GM06990 (cell line): ENCODE measurements at places on chromosomes 6 and 20.

- DNase-seq = no peak
These were observed 82.6 kb upstream of the CNKSR3 start for GRCh38 chr6:154593122-154593521.

DNA sequence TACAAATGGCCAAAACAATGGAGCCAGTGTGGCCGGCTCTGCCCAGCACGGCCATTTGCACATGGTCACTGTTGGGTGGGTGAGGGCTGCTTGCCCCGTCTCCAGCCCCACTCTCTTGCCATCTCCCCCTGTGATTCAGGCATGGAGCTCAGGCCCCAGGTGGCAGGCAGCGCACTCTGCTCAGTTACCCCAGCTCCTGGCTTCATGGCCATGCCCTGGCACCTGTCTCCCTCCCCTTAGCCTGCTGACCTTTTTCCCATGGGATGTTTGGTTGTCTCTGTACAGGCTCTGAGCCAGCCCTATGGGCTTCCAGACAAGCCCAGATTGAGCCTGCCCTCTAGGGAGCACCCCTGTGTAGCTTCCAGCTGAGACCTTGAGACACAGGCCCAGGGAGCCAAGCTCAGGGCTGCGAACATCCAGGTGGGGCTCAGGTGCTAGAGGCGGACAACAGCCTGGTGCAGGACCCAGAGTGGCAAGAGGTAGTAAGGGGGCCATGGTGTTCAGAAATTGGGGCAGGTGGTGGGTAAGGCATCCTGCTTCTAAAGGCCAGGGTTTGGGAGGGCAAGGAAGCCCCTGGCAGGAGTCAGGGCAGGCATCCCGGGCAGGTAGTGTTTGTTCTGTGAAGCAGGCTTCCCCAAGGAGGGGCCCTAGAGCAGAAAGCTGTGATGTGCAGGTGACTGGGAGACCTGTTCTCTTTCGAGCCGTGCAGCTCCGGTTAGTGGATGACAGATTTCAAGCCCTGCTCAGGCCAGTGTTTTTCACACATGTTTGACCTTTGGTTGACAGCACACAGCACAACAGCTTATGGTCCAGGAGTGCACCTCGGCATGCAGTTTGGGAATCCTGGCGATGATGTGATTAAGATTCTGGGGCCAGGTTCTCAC lies 17.7 kb downstream of the SYNJ2 start:
- no peak for DNase-seq

- no peak for DNase-seq
These were observed 7.5 kb downstream of the HMGN4 start for GRCh38 chr6:26545627-26546026.

- DNase-seq = no peak
These were observed 41.2 kb upstream of the PROKR2 start for GRCh38 chr20:5357946-5358345.

GRCh38 chr20:53190225-53190624 lies 218.1 kb downstream of the TSHZ2 start:
- DNase-seq = no peak

GRCh38 chr20:58286729-58287128 lies 22.8 kb upstream of the RAB22A start:
- no peak for DNase-seq

DNA sequence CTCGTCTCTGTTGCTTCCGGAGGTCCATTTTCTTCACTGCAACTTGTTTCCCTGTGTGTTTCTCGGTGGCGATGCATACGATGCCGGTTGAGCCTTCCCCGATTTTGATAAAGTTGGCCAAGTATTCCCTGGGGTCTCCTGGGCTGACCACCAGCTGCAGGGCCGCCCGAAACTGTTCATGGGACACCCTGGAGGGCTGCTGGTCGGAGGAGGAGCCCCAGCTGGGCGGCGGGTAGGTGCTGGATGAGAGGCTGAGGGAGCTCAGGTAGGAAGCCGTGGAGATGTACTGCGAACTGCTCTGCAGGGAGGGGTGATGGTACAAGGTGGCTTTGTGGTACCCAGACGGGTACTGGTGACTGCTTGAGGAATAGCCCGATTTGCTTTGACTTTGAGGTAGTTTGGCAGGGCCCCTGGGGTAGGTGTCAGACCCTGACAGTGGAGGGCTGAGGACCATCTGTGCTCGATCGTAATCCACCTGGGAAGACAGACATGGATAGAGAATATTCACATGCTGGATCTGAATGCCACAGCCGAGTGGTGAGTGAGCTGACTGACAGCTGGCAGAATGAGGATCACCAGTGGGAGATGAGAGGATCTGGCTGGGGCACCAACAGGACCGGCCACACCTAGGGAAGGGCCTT lies 51.6 kb downstream of the LAMP5 start:
- no peak for DNase-seq

DNA sequence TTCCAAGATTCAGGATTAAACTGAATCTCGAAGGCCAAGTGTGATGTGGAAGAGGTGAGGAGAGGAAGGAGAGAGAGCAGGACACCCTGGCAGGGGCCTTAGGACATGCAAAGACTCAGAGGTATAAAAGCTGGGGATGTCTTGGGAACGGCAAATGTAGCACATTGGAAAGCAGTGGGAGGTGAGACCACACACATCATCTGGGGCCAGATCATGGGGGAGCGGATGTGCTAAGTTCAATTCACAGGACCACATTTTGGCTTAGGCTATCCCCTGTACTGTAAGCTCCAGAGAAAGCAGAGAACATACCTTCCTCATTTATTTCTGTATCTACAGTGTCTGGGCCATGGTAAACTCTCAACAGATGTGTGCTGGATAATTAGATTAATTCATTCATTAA lies 59.5 kb upstream of the MBOAT1 start:
- DNase-seq = no peak

DNA sequence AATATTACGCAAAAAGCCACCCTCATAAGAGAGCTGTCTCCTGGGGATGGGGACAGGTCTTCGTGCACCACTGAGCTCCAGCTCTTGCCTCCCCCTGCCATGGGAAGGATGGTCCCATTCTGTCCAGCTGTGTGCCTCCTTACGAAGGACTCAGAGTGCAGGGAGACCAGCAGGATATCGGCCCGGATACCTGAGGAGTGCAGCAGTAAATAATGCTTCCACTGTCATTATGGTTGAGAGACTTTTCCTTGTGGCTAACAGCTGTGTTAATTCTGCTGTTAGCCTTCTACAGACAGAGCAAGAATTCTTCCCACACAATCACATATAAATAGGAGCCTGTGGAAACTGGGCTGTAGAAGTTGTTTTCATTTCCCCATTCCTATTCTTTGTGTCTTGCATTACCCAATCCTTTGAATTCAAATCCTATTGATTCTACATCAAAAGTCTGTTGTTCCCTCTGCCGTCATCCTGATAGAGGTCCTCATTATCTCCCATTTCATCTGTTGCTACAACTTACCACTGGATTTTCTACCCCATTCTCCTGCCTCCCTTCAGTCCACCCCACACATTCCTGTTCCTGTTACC lies 364.6 kb upstream of the SOX4 start:
- DNase-seq = no peak

DNA sequence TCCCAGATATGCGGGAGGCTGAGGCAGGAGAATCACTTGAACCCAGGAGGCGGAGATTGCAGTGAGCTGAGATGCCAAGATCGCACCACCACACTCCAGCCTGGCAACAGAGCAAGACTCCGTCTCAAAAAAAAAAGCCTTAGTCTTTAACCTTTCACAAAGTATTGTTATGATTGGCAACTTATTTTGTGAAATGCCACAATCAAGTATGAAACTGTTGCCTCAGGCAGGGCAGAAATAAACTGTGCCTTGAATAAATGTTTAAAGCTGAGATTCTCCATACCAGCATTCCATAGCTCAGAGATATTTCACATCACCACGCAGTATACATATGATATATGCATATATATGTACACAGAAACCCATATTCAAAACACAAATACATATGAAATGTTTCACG lies 120.1 kb upstream of the CCDC28A start:
- no peak for DNase-seq

- DNase-seq = no peak
These were observed 49.3 kb upstream of the ELMO2 start for GRCh38 chr20:46455729-46456128.

GRCh38 chr6:119079283-119079809 lies 882 bp upstream of the FAM184A start:
- DNase-seq = no peak

DNA sequence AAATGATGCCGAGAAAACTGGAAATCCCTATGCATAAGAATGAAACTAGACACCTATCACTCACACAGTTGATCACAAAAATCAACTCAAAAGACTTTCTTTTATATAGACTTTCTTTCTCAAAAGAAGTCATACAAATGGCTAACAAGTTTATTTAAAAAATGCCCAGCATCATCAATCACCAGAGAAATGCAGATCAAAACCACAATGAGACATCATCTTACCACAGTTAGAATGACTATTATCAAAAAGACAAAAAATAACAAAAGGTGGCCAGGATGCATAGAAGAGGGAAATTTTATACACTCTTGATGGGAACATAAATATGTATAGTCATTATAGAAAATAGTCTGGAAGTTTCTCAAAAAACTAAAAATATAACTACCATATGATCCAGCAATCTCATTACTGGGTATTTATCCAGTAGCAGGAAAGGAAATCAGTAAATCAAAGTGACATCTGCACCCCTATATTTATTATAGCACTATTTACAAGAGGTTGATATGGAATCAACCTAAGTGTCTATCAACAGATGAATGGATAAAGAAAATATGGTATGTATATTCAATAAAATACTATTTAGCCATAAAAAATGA lies 3.4 kb upstream of the RNF217 start:
- no peak for DNase-seq

DNA sequence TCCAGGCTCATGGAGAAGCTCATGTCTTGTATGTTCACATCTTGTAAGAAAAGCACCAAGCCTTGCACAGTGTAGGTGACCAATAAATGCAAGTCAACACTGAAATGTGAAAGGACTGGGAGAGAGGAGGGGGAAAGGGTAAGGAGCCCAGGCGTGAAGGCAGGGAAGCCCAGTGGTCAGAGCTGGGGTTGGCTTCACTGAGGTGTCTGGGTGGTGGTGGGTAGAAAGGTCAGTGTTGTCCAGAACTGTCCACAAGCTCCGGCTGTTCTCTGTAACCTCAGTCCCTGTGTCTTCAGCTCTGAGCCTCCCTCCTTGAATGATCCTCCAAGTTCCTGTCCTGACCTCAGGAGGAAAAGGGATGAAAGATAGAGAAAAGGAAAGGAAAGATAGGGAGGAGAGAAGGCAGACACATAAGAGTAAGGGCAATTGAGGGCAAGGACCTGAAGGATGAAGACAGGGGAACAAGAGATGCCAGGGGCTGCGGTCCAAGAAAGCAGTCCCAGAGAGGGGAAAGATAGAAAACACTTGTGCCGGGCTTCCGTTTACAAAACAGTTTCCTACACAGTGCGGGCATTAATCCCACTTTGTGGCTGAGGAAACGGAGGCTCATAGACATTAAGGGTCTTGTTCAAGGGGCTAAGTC lies 2.4 kb upstream of the TNXB start:
- no peak for DNase-seq

GRCh38 chr6:79512014-79512413 lies 25.2 kb downstream of the LCA5 start:
- no peak for DNase-seq

DNA sequence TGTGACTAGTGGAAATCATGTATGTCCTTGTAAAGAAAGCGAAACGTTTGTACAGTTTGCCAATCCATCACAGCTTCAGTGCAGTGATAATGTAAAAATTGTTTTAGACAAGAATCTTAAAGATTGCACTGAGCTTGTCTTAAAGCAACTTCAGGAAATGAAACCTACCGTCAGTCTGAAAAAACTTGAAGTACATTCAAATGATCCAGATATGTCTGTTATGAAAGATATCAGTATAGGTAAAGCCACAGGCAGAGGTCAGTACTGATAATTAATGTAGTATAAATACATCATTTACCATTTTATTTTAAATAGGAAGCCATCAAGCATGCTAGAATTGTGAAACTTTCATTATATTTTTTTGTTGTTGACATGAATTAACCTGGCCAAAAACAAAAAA lies 60.9 kb upstream of the SMIM8 start:
- DNase-seq = no peak

DNA sequence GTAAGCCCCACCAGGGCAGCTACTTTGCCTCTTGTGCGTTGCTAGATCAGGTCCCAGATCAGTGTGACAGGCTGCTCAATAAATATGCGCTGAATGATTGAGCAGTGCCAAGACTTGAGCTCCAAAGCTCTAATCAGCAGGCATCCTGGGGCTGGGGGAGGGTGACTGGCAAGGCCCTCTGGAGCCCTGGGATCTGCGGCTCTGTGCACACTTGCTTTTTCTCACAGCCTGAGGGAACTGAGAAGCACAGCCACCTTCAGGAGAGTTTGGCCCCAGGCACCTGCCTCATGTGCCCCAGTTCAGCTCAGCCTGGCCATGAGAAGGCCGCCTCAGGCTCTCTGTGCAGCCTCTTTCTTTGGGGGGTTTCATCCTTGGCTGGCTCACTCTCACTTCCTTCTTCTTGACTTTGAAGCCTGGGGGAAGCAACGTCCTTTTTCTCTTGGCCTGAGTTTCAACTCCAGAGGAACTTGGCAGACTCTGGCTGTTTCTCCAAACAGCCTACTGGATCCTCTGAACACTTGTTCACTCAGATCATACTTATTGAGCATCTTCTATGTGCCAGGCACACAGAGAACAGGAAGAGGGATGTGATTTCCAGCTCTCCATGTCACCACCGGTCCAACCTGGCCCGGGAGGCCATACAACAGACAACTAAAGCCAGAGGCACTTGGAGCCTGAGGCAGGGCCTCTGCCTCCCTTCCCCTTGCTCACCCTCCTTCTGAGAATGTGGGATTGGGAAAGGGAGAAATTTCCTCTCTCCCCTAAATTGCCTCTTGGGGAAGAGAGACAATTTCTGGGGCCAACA lies 114.0 kb downstream of the VEGFA start:
- peak; percentile 39 for DNase-seq

- no peak for DNase-seq
These were observed 262.4 kb upstream of the SUPT3H start for GRCh38 chr6:45640081-45640491.

GRCh38 chr6:75524322-75524972 lies 30.8 kb upstream of the FILIP1 start:
- DNase-seq = no peak

- DNase-seq = no peak
These were observed 15.0 kb downstream of the FKBP5 start for GRCh38 chr6:35673755-35674154.

GRCh38 chr6:26159357-26160273 lies 72.4 kb downstream of the HFE start:
- peak; percentile 43 for DNase-seq

DNA sequence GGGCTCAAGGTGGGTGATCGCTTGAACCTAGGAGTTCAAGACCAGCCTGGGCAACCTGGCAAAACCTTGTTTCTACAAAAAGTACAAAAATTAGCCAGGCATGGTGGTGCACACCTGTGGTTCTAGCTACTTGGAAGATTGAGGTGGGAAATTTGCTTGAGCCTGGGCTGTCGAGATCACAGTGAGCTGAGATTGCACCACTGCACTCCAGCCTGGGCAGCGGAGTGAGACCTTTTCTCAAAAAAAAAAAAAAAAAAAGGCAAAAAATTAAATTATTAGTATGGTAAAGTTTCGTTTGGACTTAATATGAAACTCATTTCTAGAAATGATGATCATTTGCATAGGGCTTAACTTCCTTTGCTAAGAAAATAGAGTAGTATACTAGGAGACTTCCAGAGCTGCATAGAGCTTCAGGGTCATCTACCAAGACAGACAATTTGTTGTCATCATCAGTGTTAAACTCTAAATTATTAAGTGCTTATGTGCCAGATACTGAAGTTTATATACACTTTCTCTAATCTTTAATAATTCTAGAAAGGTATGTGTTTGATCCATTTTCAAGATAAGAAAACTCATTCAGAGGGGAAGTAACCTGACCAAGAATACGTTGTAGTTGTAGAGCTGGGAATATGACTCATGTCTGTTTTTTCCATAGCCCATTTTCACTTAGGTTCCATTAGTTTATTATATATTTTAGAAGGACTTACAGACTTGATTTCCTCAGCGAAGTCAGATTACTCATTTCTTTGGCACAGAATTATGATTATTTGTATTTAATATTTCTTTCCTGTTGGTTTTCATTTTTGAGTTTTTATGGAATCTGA lies 84.5 kb downstream of the SLC16A10 start:
- DNase-seq = peak; percentile 30
